CD4-positive, alpha-beta T cell treated with Interleukin-2 at 100 ng/mL for 4 hours (primary cell): ENCODE measurements at places on chromosomes 1 and 21.

GRCh38 chr1:246001837-246002230, 505.2 kb downstream of the SMYD3 start:
- no peak for DNase-seq

- no peak for DNase-seq
These were observed 50.1 kb upstream of the ECE1 start for GRCh38 chr1:21340230-21340945.

- DNase-seq = no peak
These were observed 65.0 kb upstream of the DISP3 start for GRCh38 chr1:11413986-11414391.

DNA sequence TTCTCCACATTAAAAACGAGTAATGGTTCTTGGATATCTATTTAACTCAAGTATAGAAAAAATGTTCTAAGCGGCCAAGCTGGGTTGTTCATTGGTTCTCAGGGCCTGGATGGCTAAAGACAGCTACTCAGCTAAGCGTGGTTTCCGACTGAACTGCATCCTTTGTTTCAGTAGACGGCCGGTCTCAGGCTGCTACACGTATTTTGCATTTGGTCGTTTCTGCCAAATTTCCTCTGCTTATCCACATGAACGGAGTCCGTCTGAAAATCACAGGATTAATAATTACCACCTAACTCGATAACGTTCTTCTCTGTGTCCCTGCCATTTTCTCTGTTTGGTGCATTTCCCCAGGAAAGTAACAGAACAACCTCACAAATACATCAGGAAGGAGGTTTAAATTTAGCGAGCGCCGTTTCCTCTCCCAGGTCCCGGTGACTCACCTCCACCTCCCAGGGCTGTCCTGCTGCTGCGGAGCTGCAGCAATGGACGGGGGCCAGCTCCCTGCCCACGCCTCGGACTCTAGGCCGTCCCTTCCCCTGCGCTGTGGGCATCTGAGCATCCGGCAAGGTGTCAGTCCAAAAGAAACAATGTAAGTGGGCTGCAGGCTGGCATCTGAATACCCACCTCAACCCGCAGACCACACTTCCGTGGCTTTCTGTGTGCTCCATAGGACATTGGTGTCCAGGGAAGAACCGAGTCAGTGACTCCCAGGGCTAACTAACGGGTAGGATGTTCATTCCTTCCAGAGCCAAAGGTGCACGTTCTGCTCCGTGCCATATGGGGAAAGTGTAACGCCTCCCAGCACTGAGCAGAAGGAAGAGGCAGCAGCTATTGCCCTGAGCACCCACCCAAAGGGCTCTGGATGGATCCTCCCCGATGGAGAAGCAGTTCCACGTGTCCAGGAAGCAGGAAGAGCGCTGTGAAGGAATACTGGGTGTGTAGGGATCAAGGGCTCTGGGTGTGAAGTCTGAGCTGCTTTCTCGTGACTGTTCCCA, 4.1 kb upstream of the GABRD start:
- no peak for DNase-seq
